Kasumi-1 (cell line): ENCODE measurements at places on chromosomes 1 and 21.

- no peak for DNase-seq
These were observed 251.4 kb downstream of the MATN1 start for GRCh38 chr1:30472009-30472408.

- no peak for DNase-seq
These were observed 495.5 kb upstream of the RGS18 start for GRCh38 chr1:191662746-191663145.

GRCh38 chr1:56461158-56462127, 117.9 kb downstream of the PLPP3 start:
- DNase-seq, result no peak

GRCh38 chr1:198708761-198709525, 70.1 kb downstream of the PTPRC start:
- no peak for DNase-seq

DNA sequence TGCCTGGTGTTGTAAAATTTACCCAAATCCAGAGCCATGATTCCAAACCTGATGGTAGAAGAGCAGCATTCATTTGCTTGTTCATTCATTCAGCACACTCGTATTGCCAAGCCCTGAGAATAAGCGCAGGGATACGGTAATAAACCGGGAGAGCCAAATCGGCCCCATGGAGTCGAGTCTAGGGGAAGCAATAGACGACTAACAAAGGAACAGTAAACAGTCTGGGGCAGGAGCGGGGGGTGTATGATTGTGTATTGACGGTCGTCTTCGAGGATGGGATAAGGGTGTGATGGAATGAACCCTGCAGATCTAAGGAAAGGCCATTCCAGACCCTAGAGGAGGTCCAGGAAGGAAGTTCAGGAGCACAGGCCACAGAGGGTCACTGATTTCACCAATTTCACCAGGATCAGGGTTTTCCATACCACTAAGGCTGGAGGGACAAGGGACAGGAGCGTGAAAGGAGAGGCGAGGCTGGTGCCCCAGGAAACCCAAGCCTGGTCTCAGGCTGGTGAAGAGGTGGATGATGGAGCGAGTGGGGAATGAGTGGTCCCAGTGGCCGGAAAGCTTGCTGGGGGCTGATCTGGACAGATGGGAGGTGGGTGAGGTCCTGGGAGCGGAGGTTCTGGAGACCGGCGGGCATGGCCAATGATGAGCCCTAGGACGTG, 61.1 kb upstream of the PDE9A start:
- DNase-seq, result no peak

DNA sequence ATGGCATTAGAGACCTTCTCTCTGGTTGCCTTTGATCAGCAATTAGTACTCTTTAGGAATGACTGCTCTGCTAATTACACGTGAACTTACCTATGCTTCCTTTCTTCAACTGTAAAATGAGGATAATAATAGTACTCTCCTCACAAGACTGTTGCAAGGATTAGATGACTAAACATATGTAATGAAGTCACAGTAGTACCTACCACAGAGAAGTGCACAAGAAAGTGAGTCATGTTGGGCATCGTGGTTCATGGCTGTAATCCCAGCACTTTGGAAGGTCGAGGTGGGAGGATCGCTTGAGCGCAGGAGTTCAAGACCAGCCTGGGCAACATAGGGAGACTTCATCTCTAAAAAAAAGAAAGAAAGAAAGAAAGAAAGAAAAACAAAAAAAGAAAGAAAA, 68.1 kb upstream of the AK4 start:
- no peak for DNase-seq

GRCh38 chr1:160471253-160471652, 51.8 kb downstream of the SLAMF6 start:
- DNase-seq, result no peak

DNA sequence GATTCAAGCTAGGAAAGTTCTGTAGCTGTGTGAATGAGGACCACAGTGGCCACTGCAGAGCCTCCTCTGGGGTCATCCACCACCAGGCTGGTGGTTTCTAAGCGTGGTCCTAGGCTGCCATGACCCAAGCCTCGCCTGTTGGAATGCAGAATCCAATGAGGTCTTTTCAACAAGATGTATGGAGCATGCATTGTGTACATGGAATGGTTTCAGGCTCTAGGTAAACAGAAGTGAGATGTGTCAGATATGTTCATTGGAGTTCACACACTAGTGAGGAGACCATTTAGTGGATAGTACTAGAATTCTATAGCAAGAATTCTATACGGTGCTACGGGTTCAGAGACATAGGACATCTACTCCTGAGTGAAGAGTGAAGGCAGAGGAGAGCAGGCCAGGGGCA, 10.7 kb downstream of the RNU5D-1 start:
- no peak for DNase-seq
